ENCODE measurements at places on chromosomes 1 and 21.

DNA sequence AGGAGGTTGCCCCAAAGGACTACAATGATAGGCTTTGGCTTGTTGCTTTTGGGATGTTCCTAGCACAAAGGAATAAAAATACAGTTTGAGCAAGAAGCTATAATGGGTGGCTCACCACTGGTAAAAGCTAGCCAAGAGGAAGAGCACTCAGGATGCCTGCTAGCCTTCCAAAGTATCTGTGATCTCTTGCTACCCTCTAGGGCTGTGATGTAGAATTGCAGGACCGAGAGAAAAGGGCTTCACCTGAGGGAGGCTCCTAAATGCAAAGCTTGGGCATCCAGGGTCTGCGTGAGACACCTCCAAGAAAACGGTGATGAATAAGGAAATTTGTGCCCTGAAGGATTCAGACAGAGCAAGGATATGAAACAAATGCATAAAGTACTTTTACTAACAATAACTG is 17.7 kb downstream of the IVL start:
- DNase-seq: no peak

DNA sequence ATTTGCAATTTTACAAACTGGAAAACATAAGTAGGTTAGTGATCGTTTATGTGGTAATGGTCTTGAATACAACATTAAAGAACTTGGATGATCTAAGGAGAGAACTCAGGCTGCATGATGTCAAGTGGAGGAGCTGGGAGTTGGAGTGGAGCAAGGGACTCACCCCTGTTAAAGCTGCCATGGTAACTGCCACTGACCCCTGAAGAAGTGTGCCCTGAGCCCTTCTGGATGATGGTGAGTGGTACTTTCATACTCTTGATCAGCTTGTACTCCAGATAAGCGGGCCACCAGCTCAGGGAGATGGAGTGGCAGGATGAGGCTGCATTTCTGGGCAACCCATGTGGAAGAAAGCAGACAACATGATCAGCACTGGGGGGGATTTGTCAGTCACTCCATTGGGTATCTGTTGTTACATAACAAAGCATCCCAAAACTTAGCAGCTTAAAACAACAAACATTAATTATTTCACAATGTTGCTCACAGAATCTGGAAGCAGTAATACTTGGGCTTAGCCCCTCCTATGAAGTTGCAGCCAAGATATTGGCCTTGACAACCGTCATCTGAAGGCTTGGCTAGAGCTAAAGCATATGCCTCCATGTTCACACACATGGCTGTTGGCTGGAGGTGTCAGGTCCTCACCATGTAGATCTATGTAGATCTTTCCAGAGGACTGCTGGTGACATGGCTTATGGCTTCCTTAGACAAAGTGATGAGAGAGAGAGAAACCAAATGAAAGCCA is 213.8 kb downstream of the DUSP10 start:
- no peak for DNase-seq

GRCh38 chr1:7290971-7291970 is 479.8 kb upstream of the VAMP3 start:
- DNase-seq: no peak

DNA sequence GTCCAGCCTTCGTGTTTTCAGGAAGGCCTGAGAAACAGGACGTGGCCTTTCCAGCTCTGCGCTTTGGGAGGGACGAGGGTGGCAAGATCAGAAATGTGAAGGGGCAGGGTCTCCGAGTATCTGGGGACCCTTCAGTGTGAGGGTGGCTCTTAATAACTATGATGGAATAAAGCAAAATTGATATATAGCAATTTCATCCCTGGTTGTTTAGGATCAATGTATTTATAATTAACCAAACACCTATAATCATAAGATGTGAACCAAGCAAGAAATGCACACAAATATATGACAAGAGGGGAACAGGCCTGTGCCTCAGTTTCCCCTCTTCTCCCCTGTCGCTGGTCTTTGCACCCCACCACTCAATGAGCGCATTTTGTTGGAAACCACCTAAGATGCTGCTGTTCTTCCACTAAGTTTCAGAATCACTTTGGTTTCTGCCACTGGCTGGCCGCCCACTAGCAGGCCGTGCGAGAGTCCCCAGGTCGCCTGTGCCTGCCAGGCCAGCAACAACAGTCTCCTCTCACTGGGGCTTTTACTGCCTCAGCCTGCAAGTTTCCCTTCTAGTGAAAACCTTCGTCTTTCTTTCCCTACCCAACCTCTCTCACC is 36.6 kb downstream of the UBASH3A start:
- no peak for DNase-seq
